ENCODE measurements at places on chromosomes 1 and 21.

- peak; percentile 71 for DNase-seq
Measured at GRCh38 chr1:99266726-99267125, 2.4 kb downstream of the PLPPR4 start.

- peak; percentile 28 for DNase-seq
Measured at GRCh38 chr1:183178545-183178944, 7.5 kb upstream of the LAMC2 start.

GRCh38 chr1:36321119-36321951 lies 2.1 kb downstream of the EVA1B start:
- peak; percentile 94 for DNase-seq

DNA sequence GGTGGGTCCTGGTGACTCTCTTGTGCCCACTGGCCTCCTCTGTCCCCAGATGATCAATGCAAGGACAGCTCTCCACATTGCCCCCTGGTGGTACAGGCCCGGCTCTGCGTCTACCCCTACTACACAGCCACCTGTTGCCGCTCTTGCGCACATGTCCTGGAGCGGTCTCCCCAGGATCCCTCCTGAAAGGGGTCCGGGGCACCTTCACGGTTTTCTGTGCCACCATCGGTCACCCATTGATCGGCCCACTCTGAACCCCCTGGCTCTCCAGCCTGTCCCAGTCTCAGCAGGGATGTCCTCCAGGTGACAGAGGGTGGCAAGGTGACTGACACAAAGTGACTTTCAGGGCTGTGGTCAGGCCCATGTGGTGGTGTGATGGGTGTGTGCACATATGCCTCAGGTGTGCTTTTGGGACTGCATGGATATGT lies 10.8 kb downstream of the ADAMTSL4 start:
- DNase-seq, result peak; percentile 73

GRCh38 chr1:99005537-99005942 lies 879 bp upstream of the PLPPR5 start:
- no peak for DNase-seq

DNA sequence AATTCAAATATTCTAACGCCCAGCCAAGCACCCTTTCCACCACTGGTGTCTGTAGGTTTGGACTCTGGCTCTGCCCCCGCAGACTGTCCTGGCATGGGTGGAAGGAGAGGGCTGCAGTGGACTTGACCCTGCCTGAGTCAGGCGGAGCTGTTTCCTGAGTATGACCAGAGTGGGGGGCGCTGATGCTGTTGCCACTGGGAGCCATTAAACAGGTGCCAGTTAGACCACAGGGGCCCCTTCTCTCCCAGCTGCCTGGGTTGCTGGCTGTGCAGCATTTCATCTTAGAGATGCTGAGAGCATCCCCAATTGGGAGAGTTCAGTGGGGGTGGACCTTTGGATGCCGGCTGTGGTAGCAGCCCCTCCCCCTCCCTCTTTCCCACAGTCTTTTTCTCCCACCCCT lies 539.5 kb downstream of the MATN1 start:
- DNase-seq, result no peak

- no peak for DNase-seq
Measured at GRCh38 chr1:30845904-30846290, 62.7 kb downstream of the SDC3 start.

DNA sequence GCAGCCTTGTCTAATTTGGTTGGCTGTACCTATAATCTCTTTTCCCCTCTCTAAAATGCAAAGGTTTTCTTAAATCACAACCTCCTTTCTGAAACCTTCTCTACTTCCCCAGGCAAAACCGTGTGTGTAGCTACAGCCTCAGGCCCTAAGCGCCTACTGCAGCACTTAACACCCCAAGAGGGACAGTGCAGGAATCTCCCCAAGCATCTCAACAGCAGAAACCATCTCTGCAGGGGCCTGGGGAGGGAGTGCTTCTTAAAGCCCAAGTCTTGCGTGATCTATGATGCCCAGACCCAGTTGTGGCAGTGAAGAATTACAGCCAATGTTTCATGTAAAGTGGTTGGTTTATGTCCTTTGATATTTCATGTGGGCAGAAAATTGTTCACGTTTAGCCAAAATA lies 159.3 kb downstream of the DSCAM start:
- no peak for DNase-seq

GRCh38 chr1:205716371-205717132 lies 33.4 kb downstream of the NUCKS1 start:
- DNase-seq, result no peak

DNA sequence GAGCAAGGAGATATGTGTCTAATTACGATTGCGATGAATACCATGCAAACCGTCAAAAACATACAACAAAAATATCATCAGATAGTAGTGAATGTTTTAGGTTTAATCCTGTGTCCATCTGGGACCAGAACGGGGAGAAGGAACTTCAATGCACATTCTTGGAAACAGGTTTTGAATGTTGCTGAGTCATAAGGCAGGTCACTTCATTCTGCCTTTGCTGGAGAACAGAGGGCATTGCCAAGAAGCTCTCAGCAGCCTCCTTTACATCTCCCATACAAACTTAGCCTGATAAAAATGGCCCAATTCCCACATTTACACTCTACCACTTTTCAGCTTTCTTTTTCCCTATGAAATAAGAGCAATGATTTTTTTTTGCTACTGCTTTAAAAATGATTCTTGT lies 78.0 kb upstream of the KCNJ6 start:
- DNase-seq, result no peak

DNA sequence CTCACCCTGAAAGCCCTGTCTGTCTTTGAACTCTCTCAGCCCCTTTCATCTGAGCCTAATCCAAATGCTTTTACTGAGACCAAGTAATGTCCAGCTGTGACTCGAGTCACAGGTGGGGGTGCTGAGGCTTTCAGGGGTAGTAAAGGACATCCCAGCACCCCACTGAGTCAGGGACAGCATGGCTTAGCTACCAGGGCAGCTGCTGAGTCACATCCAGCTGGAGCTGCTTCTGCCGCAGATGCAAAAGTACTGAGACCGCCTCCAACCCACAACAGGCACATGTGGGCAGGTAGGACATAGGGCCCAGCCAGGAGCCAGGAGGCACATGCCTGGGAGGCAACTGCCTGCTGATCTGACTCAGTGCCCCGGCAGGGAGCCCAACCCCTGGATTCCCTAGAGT lies 6.7 kb upstream of the VSIG8 start:
- DNase-seq, result peak; percentile 86

GRCh38 chr1:220974431-220974830 lies 95.2 kb downstream of the HLX start:
- DNase-seq, result no peak

- peak; percentile 28 for DNase-seq
Measured at GRCh38 chr1:145999321-146000024, 3.1 kb upstream of the TXNIP start.

- DNase-seq, result no peak
Measured at GRCh38 chr1:37721565-37721964, 29.2 kb downstream of the CDCA8 start.

Measured in fibroblast of mammary gland (primary cell).